ENCODE measurements at places on chromosomes 11 and 22. TPM values are rescaled to one million over a fixed set of nuclear protein-coding genes. Genes with fewer than 3 reads are reported as not detected.

The AGBL2 gene
- total RNA-seq: 0.38 TPM

DNA sequence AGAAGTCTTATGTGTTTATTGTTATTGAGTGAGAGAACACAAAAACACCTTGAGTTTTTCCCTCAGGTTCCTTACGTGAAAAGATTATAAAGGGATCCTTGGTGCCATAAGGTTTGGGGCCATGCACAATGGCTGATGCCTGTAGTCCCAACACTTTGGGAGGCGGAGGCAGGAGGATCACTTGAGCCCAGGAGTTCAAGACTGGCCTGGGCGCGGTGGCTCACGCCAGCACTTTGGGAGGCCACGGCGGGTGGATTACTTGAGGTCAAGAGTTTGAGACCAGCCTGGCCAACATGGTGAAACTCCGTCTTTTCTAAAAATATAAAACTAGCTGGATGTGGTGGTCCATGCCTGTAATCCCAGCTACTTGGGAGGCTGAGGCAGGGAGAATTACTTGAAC, 5.4 kb downstream of the SMDT1 start:
- DNase-seq: no peak

The OR52I1 gene
- total RNA-seq: not detected

The MN1 gene
- total RNA-seq: 0.11 TPM

GRCh38 chr11:85826116-85826855, 15.3 kb upstream of the SYTL2 start:
- DNase-seq: peak; percentile 46

The IL17REL gene
- total RNA-seq: not detected

GRCh38 chr11:108111126-108111525, 10.2 kb upstream of the ACAT1 start:
- DNase-seq: no peak

- no peak for DNase-seq
Observed at GRCh38 chr11:64536997-64537396, 54.0 kb upstream of the SLC22A12 start.

- DNase-seq: peak; percentile 5
Observed at GRCh38 chr11:106697058-106697457, 321.2 kb downstream of the GUCY1A2 start.

GRCh38 chr11:99376463-99376862, 355.7 kb downstream of the CNTN5 start:
- DNase-seq: no peak

The CARD18 gene
- not detected for total RNA-seq

DNA sequence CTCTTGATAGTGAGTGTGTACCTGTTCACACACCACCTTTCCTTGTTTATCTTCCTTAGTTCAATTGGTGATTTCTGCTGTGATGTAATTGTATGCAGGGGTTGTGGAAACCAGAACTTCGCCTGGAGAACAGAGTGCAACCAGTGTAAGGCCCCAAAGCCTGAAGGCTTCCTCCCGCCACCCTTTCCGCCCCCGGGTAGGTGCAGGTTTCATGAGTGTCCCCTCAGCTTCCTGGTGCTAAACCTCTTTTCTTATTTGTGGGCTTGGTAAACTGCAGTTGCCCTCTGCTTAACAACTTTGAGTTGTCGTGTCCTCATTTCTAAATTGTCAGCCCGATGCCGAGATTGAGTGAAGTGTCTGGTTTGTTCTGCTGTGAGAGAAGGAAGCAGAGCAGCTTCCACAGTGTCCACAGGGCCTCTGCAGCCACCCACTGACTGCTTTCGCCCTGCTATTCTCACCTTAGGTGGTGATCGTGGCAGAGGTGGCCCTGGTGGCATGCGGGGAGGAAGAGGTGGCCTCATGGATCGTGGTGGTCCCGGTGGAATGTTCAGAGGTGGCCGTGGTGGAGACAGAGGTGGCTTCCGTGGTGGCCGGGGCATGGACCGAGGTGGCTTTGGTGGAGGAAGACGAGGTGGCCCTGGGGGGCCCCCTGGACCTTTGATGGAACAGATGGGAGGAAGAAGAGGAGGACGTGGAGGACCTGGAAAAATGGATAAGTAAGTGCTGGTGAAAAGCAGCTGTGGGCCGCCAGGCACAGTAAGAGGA, 7.1 kb upstream of the GAS2L1 start:
- DNase-seq: no peak

All from LHCN-M2 (cell line).